Sigmoid colon (tissue), 7 donors: ENCODE measurements at places on chromosomes 5 and 9. TPM values are rescaled to one million over a fixed set of nuclear protein-coding genes. Genes with fewer than 3 reads are reported as not detected.

GRCh38 chr9:85172001-85172978, 502.8 kb downstream of the NTRK2 start:
- H3K27ac ChIP-seq = no peak overlapping the region
- no peak for DNase-seq

DNA sequence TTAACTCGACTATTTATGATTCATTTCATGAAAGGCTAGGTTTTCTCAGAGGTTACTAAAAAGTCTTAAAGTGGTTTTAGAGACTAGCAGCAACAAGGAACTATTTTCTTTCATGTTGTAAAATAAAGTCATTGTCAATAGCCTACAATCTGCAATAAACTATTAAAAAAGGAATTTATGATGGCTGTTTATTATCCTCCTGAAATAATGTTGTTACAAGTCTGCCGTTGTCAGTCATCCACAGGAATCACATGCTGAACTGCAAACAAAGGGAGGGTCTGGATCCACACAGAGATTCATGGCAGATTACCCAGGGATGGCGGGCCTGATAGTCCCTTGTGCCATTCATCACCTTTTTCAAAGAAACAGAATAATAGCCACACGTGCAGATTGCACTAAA, 49.2 kb downstream of the TMEM174 start:
- H3K4me3 ChIP-seq = no peak overlapping the region
- DNase-seq = no peak
- no peaks in the 10 kb centered on the region for H3K4me1 ChIP-seq
- no peaks in the 10 kb centered on the region for H3K36me3 ChIP-seq
- H3K27me3 ChIP-seq = no peaks in the 10 kb centered on the region

Gene TICAM2
- 0.99 TPM for total RNA-seq

Gene PTCD2
- 6.2 TPM for total RNA-seq

Gene PCBD2
- 4.2 TPM for total RNA-seq
